Kidney epithelial cell (primary cell): ENCODE measurements at places on chromosomes 7 and 10. TPM values are rescaled to one million over a fixed set of nuclear protein-coding genes. Genes with fewer than 3 reads are reported as not detected.

DNA sequence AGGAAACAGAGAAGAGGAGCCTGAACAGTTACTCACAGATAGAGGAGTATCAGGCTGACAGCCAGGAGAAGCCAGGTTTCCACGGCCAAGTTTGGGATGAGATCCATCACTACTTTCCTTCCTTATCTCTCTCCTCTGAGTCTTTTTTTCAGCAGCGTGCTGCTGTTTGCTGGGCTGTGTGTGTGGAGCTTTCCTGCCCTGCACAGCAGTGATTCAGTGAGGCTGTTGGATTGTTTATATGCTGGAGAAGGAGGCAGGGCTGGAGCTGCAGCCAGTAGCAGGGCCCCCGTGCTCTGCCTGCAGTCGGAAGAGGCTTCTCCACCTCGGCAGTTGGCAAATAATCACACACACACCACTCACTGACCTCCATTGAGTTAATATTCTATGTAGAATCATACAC lies at the start of gene CYP3A7:
CYP3A7 (minus strand) TSS at position 210 of the 400 bp plus-strand sequence; CDS start at position 107, 103 bp downstream.
- DNase-seq: no peak

Gene SKIDA1
- 0.27 and 1.5 TPM in 2 replicates for total RNA-seq

GRCh38 chr10:69352569-69353264 lies 64.0 kb downstream of the TACR2 start:
- DNase-seq: no peak

Gene MAPK8
- 59.2 and 61.4 TPM in 2 replicates for total RNA-seq

GRCh38 chr7:132777414-132777813 lies 201.1 kb upstream of the PLXNA4 start:
- no peak for DNase-seq

Gene ADRB1
- total RNA-seq: 0.04 and 0.21 TPM in 2 replicates

GRCh38 chr7:130149281-130150139 lies 55.7 kb downstream of the TMEM209 start:
- no peak for DNase-seq

Gene CALHM3
- total RNA-seq: not detected in 2 replicates

DNA sequence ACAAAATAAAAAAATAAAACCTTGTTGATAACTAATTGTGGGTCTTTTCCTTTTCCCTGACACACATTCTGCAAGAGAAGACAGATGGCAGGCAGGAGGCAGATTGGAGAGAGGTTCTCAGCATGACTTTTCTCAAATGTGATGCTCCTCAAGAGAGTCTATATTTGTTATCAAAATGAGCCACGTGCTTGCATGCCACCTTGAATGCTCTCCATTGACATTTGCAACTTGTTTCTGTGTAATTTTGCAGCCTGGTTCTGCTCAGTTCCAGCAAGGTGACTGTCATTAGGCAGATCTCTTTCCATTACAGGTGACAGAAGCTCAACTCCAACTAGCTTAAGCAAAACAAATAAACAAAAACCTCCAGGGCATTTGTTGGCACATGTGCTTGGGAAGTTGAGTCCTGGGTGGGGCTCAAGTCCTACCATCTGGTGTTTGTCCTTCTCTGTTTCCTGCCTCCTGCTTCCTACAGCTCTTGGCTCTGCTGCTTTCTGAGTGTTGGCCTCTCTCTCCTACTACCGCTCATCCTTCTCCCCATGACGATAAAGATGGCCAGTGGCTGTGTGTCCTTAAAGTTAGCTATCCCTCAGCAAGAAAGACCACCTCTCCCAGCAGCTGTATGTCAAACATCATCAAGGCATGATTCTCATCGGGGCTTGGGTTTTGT lies 56.7 kb downstream of the GRK5 start:
- no peak for DNase-seq
